Fibroblast of the aortic adventitia (primary cell): ENCODE measurements at places on chromosomes 16 and 17. TPM values are rescaled to one million over a fixed set of nuclear protein-coding genes. Genes with fewer than 3 reads are reported as not detected.

GRCh38 chr16:86556576-86556975 lies 1.5 kb upstream of the MTHFSD start:
- no peak for DNase-seq

DNA sequence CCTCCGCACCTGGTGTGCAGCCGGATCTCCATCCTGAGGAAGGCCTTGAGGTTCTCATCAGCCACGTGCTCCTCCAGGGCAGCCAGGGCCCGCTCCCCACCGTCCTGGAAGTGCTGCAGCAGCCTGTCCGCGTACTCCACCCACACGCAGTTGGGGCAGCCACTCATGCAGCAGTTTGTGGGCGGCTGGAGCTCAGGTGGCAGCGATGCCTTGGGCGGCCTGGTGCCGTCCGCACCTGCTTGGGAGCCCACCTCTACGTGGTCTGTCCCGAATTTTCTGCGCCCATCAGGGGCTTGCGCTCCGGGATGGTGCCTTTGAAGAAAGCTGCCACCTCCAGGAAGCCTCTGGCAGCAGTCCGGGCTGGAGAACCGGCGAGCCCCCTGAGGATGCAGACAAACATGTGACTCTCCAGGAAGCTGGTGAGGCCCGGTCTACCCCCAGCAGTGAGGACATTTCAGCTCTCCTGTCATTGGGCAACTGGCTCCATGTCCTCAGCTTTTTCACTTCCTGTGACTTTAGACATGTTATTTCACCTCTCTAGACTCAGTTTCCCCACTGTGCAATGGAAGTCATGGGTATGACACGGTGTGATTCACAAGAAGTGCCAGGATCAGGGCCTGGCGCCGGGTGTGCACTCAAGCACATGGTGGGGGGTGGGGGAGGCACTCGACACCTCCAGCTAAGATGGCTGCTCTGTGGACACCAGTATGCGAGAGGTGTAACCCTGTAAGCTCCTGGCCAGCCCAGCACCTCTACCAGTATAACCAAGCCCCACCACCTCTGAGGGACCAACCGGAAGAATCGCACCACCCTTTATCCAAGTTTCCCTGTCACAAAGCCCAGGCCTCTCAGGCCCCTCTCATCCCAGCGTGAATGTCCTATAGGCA lies 957 bp downstream of the OXLD1 start:
- DNase-seq: peak; percentile 18

- DNase-seq: no peak
These were observed 78.8 kb downstream of the TNRC6C start for GRCh38 chr17:78037280-78037679.

DNA sequence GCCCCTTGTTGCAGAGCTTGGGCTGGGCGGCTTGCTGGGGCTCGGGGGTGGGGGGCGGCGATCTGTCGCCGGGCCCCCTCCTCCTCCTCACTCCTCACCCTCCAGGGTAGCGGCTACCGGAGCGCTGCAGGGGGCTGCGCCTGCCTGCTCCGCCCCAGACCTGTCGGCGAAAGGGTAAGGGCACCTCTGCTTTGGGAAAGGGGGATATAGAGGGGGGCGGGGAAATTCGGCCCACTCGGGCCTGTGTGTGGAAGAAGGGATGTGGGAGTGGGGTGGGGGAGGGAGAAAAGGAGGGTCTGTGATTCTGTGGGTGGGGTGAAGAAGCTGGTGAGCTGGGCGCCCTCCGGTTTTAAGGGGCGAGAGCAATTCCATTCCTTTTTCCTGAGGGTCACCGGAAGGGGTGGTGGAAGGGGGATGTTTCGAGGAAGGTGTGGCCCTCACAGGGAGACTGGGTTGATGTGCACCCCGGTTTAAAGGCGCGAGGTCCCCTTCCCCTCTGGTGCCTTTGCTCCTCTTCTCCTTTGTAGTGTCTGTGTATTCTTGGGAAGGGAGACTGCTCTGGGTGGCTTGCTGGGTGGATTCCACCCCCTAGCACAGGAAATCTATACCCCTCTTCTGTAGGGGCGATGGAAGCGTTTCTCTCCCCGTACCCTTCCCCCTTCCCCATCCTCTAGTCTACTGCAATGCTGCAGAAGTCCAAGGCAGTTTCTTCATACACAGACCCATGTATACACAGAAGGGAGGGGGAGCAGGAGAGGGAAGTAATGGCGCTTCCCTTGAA lies 878 bp downstream of the TAOK1 start:
- no peak for DNase-seq

- DNase-seq: no peak
These were observed 16.0 kb upstream of the ITGB4 start for GRCh38 chr17:75704963-75705875.

- no peak for DNase-seq
These were observed 158.1 kb downstream of the CYLD start for GRCh38 chr16:50899951-50900350.

- peak; percentile 48 for DNase-seq
These were observed 30.9 kb downstream of the ABCC1 start for GRCh38 chr16:15980329-15980728.

GRCh38 chr17:60496041-60496440 lies 30.0 kb downstream of the APPBP2 start:
- DNase-seq: no peak

DNA sequence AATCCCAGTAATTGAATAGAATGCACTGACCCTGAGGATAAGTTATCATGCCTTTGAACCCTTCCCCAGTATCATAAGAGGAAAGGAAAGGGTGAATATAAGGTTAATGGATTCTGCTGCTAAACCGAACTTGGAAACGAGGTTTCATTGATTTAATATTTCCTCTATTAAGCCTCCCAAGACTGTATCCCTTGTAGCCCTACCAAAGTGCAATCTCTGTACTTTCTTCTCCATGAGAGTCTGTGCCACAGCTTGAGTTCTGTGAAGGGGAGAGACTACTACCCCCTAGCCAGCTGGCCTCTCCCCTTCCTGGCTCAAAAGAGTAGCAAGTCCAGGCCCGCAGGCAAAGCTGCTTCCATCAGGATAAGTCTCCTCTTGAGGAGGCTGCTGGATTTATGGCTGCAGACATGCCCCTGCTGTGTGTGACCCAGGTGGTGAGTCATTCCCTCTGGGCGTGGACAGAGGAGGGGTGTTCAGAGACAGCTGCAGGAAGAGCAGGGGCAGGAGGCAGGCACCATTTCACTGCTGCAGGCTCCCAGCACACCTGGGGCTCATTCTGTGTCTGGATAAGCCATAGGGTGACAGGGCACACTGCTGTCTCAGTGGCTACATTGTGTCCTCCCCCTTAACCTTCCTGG lies 58.4 kb downstream of the TOM1L2 start:
- peak; percentile 80 for DNase-seq

GRCh38 chr17:17303847-17304490 lies 796 bp downstream of the NT5M start:
- no peak for DNase-seq

DNA sequence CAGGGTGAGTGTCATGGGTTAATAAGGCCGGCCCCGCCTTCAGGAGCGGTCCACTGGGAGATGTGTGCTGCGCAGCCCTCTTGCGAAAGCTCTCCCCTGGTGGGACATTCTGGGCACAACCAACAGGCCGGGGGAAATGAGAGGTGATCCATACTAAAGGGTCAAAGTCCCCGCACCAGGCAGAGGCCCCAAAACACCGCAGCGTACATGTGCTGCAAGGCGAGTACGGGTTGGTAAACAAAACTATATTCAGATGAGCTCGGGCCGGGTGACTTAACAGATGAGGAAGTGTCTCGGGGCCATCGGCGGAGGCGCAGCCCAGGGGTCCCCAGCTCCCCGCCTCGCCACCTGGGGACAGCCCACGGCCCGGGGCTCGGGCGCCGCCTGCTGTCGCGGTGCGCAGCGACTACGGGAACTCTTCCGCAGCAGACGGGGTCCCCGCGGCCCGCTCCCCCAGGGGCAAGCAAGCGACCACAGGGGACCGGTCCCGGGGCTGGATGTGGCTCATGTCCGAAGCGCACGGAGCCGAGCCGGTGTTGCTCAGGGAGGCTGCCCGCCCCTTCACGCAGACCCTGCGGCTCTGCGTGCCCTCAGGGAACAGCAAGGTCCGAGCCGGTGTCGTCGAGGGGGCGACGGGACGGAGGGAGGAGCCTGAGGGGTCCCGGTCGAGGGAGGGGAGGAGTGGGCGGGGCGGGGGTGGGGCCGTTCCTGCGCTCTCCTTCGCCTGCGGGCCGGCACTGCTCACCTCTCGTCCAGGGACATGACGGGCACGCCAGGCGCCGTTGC lies at the start of gene RAB37:
Gene RAB37 (plus strand): TSS at position 744 of the 786 bp plus-strand sequence. CDS start 17 bp downstream, at position 761.
- no peak for DNase-seq

- no peak for DNase-seq
These were observed 19.5 kb downstream of the HLF start for GRCh38 chr17:55284001-55284884.

The WFIKKN1 gene
- total RNA-seq: 0.18 and 0.25 TPM in 2 replicates

The EFCAB5 gene
- 0.36 and 1.3 TPM in 2 replicates for total RNA-seq

The LRRC46 gene
- 0.16 TPM in 1 of 2 replicates, not detected in the other for total RNA-seq

The RND2 gene
- total RNA-seq: 0.45 and 0.98 TPM in 2 replicates
